Effector memory CD8-positive, alpha-beta T cell (primary cell): ENCODE measurements at places on chromosomes 5 and 9.

DNA sequence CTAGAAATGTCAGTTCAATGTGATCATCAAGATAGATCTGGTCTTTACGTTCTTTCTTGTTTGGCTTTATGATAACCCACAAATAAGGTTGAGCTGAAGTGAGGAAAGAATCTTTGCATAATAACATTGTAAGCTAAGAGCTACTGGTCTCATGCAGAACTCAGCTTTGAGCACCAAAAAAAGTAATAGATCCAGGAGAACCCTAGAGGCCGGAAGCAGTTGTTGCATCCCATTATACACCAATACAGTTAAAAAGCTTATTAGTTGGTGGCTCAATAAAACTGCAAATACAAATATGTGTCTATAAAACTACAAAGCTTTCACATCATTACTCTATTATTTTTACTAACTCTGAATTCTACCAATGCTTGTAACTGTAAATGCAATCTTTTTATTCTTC is 85.5 kb upstream of the NUDT12 start:
- DNase-seq: no peak

DNA sequence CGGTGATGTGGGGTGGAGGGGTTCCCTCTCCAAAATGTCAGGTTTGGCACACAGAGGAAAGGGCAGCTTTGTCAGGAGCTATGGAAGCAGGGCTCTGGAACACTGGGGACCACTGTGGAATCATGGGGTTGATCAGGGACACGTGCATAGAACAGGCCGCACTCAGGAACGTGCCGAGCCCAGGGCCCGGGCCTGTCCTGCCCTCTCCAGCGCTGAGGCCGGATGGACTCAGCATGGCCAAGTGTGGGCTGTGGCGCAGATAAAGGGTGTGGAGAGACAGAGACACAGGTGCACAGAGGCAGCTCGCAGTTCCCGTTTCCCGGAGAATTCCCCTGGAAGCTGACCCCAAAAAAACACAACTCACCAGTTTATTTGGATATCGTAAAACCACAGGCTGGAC is 37.8 kb upstream of the SLC6A3 start:
- no peak for DNase-seq

DNA sequence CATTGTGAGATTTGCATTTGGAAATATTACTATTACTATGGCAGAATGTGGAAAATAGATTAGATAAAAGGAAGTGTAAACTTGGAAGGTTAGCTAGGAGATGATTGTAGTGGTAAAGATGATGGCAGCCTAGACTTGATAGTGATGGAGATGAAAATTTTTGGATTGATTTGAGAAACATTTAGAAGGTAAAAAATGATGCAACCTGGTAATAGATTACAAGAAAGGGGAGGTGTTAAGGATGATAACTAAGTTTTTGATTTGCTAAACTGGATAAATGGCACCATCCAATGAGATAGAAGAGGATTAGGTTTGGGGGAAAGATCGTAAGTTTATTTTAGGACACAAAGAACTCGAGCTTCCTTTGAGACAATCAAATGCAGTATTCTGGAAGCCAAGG is 8.9 kb upstream of the SLC30A5 start:
- DNase-seq: no peak

- no peak for DNase-seq
Measured at GRCh38 chr9:113808391-113809358, 67.4 kb upstream of the ZNF618 start.

DNA sequence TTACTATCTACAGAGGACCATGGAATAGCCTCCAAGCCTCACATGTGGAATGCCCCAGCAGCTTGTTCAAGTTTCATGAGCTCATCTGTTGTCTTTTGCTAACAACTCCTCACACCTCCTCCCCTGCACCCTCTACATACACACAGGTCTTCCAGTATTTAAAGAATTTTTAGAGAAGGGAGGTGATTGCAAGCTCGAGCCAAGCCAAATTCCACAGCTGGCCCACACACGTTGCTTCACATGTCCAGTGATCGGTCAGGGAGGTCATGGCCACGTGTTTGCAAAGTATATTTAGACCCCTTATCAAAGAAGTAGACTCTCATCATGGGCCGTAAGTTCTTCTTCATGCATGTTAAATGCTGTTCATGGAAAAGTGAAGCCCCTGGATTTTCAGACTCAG is 281.7 kb downstream of the OSTF1 start:
- no peak for DNase-seq

- DNase-seq: peak; percentile 45
Measured at GRCh38 chr9:131585375-131585774, 40.1 kb downstream of the PRRT1B start.
